ENCODE measurements at places on chromosomes 13 and 19.

DNA sequence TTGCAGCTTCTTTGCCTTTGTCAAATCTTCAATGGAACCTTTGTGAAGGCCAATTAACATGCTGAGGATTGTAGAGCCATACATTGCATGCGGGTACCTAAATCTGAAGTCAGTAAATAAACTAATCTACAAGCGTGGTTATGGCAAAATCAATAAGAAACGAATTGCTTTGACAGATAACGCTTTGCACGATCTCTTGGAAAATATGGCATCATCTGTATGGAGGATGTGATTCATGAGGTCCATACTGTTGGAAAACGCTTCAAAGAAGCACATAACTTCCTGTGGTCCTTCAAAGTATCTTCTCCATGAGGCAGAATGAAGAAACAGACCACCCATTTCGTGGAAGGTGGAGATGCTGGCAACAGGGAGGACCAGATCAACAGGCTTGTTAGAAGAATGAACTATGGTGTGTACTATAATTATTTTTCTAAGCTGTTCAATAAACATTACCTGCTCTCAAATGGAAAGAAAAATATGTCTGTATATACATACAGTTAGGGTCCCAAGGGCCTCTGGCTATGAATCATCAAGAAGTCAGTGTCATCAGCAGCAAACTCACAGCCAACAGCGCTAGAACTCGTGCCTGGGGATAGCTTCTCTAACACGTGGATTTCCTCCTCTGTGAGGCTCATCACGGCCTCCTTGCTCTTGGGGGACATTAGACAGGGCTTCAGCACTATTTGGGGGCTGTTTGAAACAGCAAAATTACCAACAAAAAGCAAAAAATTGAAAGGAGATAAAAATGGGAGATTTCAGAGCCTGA, 2.9 kb upstream of the CD70 start:
- H3K27ac ChIP-seq = no peak overlapping the region
- no peaks in the 10 kb centered on the region for H3K4me1 ChIP-seq

DNA sequence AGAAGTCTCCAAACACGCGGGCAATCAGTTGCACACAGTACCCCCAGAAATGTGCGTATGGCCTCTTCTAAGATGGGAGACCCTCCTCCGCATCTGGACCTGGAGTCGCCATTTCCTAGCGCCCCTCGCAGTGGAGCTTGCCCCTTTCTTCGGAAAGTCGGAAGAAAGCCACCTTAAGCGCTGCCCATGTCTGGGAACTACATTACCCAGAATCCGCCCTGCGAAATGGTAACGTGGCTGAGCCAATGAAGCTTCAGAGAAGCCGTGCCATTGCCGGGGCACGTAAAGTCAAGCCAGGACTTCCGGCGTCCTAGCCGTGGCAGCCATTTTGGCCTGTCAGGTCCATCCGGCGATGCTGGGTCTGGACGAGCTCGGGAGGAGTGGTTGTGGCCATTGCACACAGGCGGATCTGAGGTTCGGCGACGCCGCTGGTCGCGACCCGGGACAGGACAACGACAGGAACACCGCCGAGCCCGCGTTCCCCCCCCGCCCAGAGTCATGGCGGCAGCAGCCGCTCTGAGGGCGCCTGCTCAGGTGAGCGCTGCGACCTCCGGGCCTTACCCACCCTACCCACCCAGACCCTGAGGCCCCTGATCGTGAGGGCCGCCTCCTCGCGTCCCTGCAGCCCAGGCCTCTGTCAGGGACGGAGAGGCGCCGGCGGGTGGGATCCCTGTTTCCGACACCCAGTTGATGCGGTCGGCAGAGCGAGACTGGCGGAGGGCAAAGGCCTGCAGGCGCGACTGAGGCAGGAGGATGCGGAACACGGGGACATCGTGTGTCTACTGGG, at the start of gene ZNF586:
ZNF586 (plus strand) TSS at position 332 of the 787 bp plus-strand sequence; CDS start at position 499, 167 bp downstream.
- H3K27me3 ChIP-seq = no peaks in the 10 kb centered on the region
- peak within 1 kb of the TSS; percentile 92 for H3K27ac ChIP-seq
- no peaks in the 10 kb centered on the region for H3K36me3 ChIP-seq
- peak within 1 kb of the TSS; percentile 98 for H3K4me3 ChIP-seq

DNA sequence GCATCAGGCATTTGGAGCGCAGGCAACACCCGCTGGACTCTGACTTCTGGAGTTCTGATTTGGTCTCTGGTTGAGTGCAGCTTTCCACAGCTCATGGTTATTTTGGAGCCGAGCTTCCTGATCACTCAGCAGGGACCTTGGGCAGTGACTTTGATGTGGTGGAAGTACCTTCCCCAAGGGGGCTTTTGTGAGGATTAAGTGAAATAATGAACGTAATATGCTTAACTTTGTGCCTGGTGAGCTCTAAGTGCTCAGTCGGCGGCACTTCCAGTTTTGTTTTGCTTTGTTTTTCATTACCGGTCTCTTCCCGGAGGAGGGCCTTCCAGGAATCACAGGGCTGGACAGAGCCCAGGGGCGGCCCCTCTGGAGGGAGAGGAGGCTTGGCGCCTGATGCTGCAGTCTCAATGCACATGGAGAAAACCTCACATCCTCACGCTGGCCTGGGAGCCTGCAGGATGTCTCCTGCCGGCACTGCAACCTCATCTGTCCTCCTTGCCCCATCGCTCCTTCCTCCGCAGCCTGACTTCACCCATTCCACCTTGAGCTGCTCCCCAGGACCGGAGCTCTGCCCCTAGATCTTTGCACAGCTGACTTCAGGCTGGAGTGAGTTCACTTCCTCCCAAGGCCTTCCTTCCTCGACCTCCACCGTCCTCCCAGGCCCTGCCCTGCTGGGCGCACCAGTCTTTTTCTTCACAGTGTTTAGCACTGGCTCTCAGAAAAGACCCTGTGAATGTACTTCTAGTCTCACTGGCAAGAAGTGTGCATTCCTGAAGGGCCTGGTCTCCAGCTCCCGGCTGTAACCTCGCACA, 1.5 kb downstream of the PLEKHF1 start:
- peak; percentile 93 for DNase-seq
- peak overlapping the region; percentile 93 for H3K4me3 ChIP-seq
- H3K4me1 ChIP-seq = peaks cover 75% of the 10 kb centered on the region
- H3K27ac ChIP-seq = peak overlapping the region; percentile 91

GRCh38 chr13:22285867-22286266, 615.0 kb downstream of the FGF9 start:
- DNase-seq = no peak
- H3K4me3 ChIP-seq = no peak overlapping the region
- no peak overlapping the region for H3K27ac ChIP-seq
- H3K27me3 ChIP-seq = no peaks in the 10 kb centered on the region

DNA sequence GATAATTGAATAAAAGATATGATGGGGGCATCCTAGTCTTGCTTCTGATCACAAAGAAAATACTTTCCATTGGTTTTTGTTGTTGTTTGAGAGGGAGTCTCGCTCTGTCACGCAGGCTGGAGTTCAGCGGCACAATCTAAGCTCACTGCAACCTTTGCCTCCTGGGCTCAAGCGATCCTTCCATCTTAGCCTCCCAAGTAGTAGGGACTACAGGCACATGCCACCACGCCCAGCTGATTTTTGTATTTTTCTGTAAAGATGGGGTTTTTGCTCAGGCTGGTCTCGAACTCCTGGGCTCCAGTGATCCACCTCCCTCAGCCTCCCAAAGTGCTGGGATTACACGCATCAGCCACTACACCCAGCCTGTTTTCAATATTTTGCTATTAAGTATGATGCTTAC, 17.1 kb upstream of the PSMC4 start:
- H3K4me1 ChIP-seq = no peaks in the 10 kb centered on the region
- no peaks in the 10 kb centered on the region for H3K27me3 ChIP-seq
- H3K36me3 ChIP-seq = no peaks in the 10 kb centered on the region
- no peak overlapping the region for H3K4me3 ChIP-seq
- H3K27ac ChIP-seq = no peak overlapping the region

GRCh38 chr19:46291829-46292228, 5.0 kb upstream of the HIF3A start:
- no peak overlapping the region for H3K4me3 ChIP-seq
- DNase-seq = no peak
- H3K27ac ChIP-seq = no peak overlapping the region
- H3K27me3 ChIP-seq = no peaks in the 10 kb centered on the region
- H3K36me3 ChIP-seq = no peaks in the 10 kb centered on the region
- peaks cover 15% of the 10 kb centered on the region for H3K4me1 ChIP-seq

DNA sequence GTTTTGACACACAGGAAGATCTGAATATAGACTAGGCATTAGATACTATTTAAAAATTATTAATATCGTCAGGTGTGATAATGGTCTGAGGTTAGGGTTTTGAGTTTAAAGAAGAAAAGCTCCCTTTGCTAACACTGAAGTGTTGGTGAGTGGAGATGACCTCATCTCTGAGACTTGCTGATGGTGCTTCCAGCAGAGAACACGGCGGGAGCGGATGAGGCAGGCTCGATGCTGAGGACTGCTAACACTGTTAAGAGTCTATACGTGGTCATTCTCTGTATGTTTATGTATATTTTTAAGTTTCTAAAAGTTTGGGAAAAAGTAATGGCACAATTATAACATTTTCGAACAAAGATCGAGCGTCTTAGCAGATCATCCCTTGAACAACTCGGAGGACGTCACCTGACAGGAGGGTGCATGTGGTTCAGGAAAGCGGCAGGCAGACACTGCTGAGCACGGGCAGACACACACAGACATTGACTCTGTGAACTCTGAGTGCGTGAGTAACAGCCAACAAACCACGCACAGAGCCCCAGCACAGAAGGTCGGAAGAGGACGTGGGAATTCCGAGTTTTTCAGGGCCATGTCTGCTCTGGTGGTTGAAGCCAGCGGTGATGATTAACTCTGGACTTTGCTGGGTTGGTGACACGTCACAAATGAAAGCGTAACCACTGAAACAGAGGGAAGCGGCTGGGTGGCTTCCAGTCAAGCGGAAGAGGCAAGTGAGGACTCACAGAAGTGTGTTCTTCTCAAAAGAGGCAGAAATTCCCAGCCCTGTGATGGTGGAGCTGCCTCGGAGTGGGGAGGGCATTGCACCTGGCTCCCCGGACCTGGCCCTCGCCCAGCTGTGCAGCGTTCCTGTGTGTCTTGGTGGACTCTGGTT, 91.9 kb upstream of the TEX29 start:
- no peaks in the 10 kb centered on the region for H3K36me3 ChIP-seq
- DNase-seq = no peak
- H3K4me1 ChIP-seq = peaks cover 7% of the 10 kb centered on the region
- H3K27ac ChIP-seq = no peak overlapping the region

- H3K4me1 ChIP-seq = peaks cover 10% of the 10 kb centered on the region
- H3K36me3 ChIP-seq = no peaks in the 10 kb centered on the region
- no peak overlapping the region for H3K4me3 ChIP-seq
- H3K27me3 ChIP-seq = no peaks in the 10 kb centered on the region
- DNase-seq = no peak
Observed at GRCh38 chr13:39770221-39771090, 115.0 kb downstream of the COG6 start.

DNA sequence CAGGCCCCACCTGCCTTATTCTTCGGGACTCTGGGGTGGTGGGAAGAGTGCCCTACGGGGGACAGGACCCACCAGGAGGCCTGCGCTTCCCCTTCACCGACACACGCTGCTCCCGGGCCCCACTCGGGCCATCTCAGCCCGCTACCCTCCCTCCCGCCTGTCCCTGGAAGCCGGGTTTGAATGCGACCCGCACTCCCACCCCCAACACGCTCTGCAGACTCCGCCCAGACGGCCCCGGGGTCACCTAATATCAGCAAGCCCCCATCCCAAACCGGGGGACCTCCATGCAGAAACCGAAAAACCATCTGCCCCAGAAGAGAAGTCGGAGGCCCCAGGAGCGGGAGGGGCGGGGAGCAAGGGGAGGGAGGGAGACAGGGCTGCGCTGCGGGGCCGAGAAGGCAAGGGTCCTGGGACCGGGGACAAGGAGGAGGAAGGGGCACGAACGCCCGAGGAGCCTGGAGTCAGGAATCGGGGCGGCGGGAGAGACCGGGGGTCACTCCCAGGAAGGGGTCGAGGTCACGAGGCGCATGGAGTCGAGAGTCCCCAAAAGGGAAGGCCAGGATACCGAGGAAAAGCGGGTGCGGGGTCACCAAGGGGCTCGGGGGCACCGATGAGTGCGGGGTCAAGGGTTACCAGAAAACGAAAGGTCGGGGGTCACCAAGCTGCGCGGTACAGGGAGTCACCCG, 766 bp downstream of the SBNO2 start:
- peaks cover 58% of the 10 kb centered on the region for H3K4me1 ChIP-seq
- no peaks in the 10 kb centered on the region for H3K27me3 ChIP-seq
- H3K27ac ChIP-seq = peak overlapping the region; percentile 82
- DNase-seq = peak; percentile 73
- peak overlapping the region; percentile 49 for H3K4me3 ChIP-seq

DNA sequence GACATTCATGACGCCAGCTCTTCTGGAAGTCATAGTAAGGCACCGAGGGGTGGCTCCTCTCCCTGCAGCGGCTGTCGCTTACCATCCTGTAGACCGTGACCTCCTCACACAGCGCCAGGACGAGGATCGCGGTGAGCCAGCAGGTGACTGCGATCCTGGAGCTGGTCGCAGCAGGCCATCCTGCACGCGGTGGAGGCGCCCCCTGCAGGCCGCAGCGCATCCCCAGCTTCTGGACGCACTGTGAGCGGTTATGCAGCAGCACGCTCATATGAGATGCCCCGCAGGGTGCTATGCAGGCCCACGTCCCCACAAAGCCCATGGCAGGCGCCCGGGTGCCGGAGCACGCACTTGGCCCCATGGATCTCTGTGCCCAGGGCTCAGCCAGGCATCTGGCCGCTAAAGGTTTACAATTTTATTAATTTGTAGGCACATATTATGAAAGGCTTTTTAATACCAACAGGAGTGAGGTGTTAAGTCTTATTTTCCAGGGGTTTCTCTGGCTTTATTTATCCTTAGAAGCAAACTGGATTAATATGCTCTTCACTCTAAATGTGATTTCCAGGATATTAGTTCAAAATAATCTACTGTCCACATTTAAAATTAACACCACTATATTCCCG, 35.6 kb upstream of the PSPC1 start:
- no peak for DNase-seq
- no peak overlapping the region for H3K4me3 ChIP-seq
- no peak overlapping the region for H3K27ac ChIP-seq
- H3K36me3 ChIP-seq = peaks cover 33% of the 10 kb centered on the region

- no peak overlapping the region for H3K4me3 ChIP-seq
- no peaks in the 10 kb centered on the region for H3K4me1 ChIP-seq
- peaks cover 96% of the 10 kb centered on the region for H3K36me3 ChIP-seq
- no peak overlapping the region for H3K27ac ChIP-seq
- DNase-seq = no peak
Observed at GRCh38 chr19:43741075-43741825, 13.5 kb downstream of the SMG9 start.

- H3K27me3 ChIP-seq = no peaks in the 10 kb centered on the region
- no peak overlapping the region for H3K27ac ChIP-seq
- no peaks in the 10 kb centered on the region for H3K36me3 ChIP-seq
- H3K4me1 ChIP-seq = no peaks in the 10 kb centered on the region
- no peak overlapping the region for H3K4me3 ChIP-seq
Observed at GRCh38 chr13:31088826-31089420, 72.8 kb downstream of the HSPH1 start.

DNA sequence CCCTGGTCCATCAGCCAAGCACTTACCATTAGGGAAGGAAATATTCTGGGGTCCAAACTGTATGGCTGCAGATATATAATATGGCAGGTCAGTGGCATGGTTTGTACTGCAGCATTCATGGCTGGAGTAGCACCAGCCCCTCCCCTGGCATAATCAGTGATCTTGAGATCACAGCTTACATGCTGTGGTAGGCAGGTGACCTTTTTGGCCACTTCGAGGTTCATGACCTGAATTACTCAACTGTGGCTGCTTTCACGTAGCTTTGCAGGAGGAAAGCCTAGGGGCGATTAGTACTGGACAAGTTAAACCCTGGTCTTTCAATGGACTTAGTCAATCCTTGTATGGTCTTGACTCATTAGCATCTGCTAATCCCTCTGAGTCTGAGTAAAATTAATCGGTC, 169.8 kb downstream of the SPRY2 start:
- no peak overlapping the region for H3K27ac ChIP-seq
- no peak for DNase-seq
- H3K4me1 ChIP-seq = no peaks in the 10 kb centered on the region
- H3K4me3 ChIP-seq = no peak overlapping the region
- no peaks in the 10 kb centered on the region for H3K36me3 ChIP-seq

- H3K4me3 ChIP-seq = no peak overlapping the region
- no peak for DNase-seq
- H3K27me3 ChIP-seq = peaks cover 72% of the 10 kb centered on the region
Observed at GRCh38 chr13:27967203-27967735, 1.8 kb downstream of the CDX2 start.

All from sigmoid colon (tissue), 7 donors.